ENCODE measurements at places on chromosomes 3 and 15. TPM values are rescaled to one million over a fixed set of nuclear protein-coding genes. Genes with fewer than 3 reads are reported as not detected.

The RPP25 gene
- 2.6 TPM for total RNA-seq

The CCK gene
- total RNA-seq: 0.13 TPM

The TBL1XR1 gene
- 297 TPM for total RNA-seq

The CCDC54 gene
- not detected for total RNA-seq

The DAZL gene
- not detected for total RNA-seq

The TSPAN3 gene
- 368 TPM for total RNA-seq

The RAB43 gene
- 23.6 TPM for total RNA-seq

The LRRIQ4 gene
- total RNA-seq: 0.07 TPM

The RTP4 gene
- total RNA-seq: 0.59 TPM

The STRIT1 gene
- total RNA-seq: not detected

The NAA50 gene
- 278 TPM for total RNA-seq

The CD276 gene
- total RNA-seq: 230 TPM

The ATG3 gene
- 53.3 TPM for total RNA-seq

The NR2E3 gene
- 0.20 TPM for total RNA-seq

The SYNPR gene
- not detected for total RNA-seq

The IQCF5 gene
- not detected for total RNA-seq

The PLA2G4D gene
- not detected for total RNA-seq

The ISG20 gene
- 4.0 TPM for total RNA-seq

The FSIP1 gene
- 1.6 TPM for total RNA-seq

The ADAMTS17 gene
- 4.8 TPM for total RNA-seq

The LTK gene
- total RNA-seq: 0.07 TPM

The EPHA3 gene
- 6.7 TPM for total RNA-seq

The ZSCAN29 gene
- 16.7 TPM for total RNA-seq

The FES gene
- 17.4 TPM for total RNA-seq

The ECE2 gene
- total RNA-seq: 0.17 TPM

The TRH gene
- 0.20 TPM for total RNA-seq

The C3orf20 gene
- total RNA-seq: under 0.01 TPM

The CFAP161 gene
- not detected for total RNA-seq

The DLEC1 gene
- total RNA-seq: 0.13 TPM

The CYP1A2 gene
- total RNA-seq: not detected

The SAMMSON gene
- not detected for total RNA-seq

The ZNF620 gene
- total RNA-seq: 0.83 TPM

The TTC21A gene
- total RNA-seq: 6.8 TPM

The FOXB1 gene
- total RNA-seq: not detected

The PEAK1 gene
- total RNA-seq: 92.5 TPM

The POC1A gene
- 7.4 TPM for total RNA-seq

The STAC gene
- 23.2 TPM for total RNA-seq

The IMPG2 gene
- total RNA-seq: 0.33 TPM

Data from smooth muscle cell of the pulmonary artery (primary cell).